SK-N-SH treated with all-trans-retinoic acid at 6 μM for 48 hours (cell line): ENCODE measurements at places on chromosomes 3 and 15.
A peak's percentile ranks its signal among the peaks of the same experiment; 100 is the strongest.

- ATAC-seq: peak; percentile 83
Observed at GRCh38 chr3:161104561-161105551, at the start of gene B3GALNT1. TSS of gene B3GALNT1 (minus strand) at chr3:161105349. CDS start at chr3:161086754, 18,595 bp downstream.

DNA sequence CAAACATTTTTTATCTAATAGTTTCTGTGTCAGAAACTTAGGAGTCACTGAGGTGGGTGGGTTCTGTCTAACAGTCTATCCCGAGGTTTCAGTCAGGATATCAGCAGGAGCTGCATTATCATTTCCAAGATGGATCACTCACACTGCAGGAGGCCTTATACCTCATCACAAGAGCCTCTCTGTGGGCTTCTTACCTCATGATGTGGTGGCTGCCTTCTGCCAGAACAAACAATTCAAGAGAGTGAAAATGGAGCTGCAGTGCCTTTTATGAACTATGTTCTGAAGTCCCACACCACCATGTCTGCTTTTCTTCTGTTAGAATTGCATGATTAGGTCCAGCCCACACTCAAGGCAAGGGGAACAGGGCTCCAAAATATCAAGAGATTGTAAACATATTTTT lies 27.9 kb downstream of the RFX7 start:
- no peak for ATAC-seq

GRCh38 chr15:99120050-99120777 lies 15.3 kb downstream of the SYNM start:
- no peak for ATAC-seq

- ATAC-seq: no peak
Observed at GRCh38 chr3:105878061-105878460, 9.2 kb upstream of the CBLB start.

GRCh38 chr3:43872301-43872700 lies 181.6 kb downstream of the ABHD5 start:
- peak; percentile 86 for ATAC-seq

- no peak for ATAC-seq
Observed at GRCh38 chr15:93467337-93467736, 378.3 kb upstream of the RGMA start.

GRCh38 chr3:5430701-5431100 lies 243.2 kb downstream of the EDEM1 start:
- no peak for ATAC-seq

DNA sequence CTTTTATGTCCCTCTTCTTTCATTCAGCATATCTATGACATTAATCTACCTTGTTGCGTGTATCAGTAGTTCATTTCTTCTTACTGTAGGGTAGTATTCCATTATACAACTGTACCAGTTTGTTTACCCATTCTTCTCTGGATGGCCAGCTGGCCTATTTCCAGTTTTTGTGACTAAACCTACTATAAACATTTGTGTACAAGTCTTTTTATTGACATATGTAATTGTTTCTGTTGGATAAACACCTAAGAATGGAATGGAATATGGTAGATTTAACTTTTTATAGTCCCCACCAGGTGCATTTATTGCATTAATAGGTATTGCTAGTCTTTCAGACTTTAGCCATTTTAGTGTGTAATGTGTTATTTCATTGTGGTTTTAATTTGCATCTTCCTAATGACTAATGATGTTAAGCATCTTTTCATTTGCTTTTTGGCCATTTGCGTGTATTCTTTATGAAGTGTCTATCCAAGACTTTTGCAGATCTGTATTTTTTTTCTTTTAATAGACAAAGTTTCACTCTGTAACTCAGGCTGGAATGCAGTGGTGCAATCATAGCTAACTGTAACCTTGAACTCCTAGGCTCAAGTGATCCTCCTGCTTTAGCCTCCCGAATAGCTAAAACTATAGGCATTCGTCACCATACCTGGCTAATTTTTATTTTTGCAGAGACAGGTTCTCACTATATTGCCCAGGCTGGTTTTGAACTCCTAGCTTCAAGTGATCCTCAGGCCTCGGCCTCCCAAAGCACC lies 41.9 kb upstream of the XRN1 start:
- no peak for ATAC-seq

- no peak for ATAC-seq
Observed at GRCh38 chr3:189999718-190000117, 121.0 kb downstream of the P3H2 start.

- ATAC-seq: no peak
Observed at GRCh38 chr3:50128001-50128400, 27.1 kb upstream of the SEMA3F start.

- ATAC-seq: no peak
Observed at GRCh38 chr3:97138914-97139541, 324.6 kb downstream of the EPHA6 start.

DNA sequence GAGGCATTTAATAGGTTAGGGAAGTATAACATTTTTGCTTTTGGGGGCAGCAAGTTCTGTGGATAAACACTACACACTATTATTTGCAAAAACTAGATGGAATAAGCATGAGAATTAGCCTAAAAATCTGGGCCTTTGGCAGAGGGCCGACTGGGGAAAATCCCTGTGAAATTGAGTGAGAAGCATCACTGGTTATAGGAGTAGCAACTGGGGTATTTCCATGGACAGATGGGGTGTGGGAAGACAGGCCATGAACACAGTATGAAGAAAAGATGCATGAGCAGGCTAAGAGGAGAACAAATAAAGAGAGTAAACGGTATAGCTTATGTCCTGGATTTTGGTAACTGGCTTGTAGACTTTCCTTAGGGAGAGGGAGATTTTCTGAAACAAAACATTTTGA lies 32.9 kb upstream of the CSPG5 start:
- ATAC-seq: no peak

- ATAC-seq: no peak
Observed at GRCh38 chr3:46416125-46416810, 9.2 kb downstream of the CCRL2 start.

GRCh38 chr15:85693277-85693676 lies 101.4 kb downstream of the KLHL25 start:
- ATAC-seq: no peak

DNA sequence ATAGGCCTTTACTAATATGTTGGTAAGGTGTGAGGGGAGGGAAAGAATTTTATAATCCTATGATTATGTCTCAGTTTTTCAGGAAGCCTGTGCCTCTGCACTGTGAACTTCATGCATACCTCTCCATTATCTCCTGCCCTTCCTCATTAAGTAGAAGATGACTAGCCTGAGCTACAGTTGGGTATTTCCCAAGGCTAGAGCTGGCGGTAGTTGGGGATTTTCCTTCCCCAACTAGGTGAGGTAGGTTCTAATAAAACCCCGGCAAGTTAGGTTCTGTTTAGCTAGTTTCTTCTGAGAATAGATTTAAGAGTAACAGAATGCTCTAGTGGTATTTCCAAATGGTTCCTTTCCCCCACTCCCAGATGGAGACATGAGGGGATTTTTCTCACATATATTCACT lies 414.5 kb downstream of the GRM7 start:
- no peak for ATAC-seq

- ATAC-seq: no peak
Observed at GRCh38 chr15:29689287-29689986, 132.8 kb downstream of the TJP1 start.

DNA sequence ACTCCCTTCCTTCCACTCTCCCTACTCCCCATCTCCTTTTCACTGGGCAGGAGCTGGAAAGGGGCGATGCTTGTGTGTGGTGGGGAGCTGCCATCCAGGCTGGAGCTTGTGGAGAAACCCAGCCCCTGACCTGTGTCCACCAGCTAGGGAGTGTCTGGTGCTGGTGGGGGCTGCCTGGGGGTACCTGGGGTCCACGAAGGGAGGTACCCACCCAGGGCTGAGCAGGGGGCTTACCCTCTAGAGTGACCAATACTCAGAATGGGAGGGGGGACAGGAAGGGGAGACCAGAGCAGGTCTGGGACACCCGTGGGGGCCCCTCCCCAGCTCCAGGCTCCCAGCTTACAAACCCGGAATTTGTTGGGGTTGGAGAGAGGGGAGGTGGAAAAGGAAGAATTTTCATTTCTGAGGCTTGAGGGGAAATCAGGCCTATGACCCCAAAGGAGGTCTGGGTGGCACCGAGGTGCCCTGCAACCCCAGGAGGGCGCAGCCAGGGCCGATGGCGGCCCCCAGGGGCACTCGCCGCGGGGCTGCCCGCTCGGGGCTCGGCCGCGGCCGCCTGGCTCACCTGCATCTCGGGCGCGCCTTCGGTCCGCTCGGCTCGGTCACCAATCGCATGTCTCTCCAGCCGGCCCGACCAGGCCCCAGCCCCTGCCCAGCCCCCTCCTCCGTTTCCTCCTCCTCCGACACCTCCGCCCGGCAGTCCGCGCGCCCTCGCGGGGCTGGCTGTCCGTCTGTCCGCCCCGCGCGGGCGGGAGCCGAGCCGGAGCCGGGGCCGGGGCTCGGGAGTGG lies 773 bp downstream of the LINGO1 start:
- no peak for ATAC-seq

- no peak; the same call in 2 of the 3 replicates for ATAC-seq
Observed at GRCh38 chr3:194275291-194275690, 75.8 kb downstream of the CPN2 start.

DNA sequence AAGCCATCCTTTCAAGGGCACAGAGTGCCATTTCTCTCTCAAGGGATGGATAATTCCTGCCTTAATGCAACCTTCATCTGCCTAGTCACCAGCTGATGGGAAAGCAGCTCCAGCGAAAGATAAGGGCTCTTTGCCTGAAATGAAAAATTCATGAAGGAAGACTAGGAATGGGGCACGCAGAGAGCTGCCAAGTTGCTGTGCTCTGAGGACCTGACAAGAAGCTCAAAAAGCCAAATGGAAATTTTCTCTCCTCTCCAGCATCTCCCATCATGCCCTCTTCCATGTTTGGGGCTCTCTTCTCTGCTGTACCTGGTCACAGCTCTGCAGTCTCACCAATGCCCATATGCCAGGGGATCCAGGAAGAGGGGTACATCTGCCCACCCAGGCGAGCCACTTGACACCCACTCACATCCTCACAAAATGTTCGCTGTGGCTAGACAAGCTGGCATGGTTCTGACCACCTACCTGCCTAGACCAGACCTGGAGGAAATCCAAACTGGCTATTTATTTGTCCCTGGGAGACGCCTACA lies 29.3 kb upstream of the ABHD2 start:
- no peak for ATAC-seq

DNA sequence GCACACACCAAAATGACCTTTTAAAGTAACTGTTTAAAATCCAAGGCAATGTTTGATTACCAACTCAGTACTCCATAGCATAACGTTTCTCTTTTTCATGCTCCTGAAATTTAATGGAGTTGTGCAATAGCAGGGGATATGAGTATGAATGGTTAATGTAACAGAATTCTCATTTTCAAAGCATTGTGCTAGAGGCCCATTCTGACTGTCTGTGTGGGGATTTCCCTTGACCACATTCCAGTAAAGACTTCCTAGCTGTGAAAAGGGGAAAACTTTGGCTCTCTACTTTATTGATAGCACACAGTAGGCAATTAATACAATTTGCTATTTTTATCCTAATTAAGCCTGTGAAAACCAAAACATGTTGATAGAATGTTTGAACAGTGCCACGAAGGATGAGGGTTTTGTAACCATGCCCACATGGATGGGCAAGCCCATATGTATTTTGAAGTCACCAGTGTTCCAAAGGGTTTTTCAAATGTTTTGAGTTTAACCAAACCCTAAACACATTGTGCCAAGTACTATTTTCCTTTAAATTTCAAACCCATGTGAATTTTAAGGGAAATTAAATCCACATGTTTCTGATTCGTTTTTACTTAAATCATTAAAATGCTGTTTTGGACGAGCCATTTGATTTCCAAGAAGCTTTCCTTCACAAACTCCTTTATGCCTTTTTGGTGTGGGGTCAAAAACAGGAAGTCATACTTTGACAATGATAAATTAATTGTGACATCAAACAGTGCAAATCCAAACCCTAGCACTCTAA lies 261.2 kb downstream of the SHOX2 start:
- ATAC-seq: peak; percentile 57

GRCh38 chr15:28914046-28914445 lies 28.3 kb downstream of the APBA2 start:
- ATAC-seq: no peak

- ATAC-seq: peak; percentile 56; the same call in 1 of the 3 replicates
Observed at GRCh38 chr3:197151580-197151979, 122.0 kb upstream of the MELTF start.

- ATAC-seq: no peak
Observed at GRCh38 chr15:27683121-27683520, 416.0 kb downstream of the OCA2 start.
